ENCODE measurements at places on chromosomes 2 and 18. TPM values are rescaled to one million over a fixed set of nuclear protein-coding genes. Genes with fewer than 3 reads are reported as not detected.

GRCh38 chr2:52934323-52934898 lies 833.2 kb upstream of the CHAC2 start:
- no peak for DNase-seq

GRCh38 chr2:175372704-175373701 lies 191.5 kb upstream of the ATP5MC3 start:
- DNase-seq = no peak

DNA sequence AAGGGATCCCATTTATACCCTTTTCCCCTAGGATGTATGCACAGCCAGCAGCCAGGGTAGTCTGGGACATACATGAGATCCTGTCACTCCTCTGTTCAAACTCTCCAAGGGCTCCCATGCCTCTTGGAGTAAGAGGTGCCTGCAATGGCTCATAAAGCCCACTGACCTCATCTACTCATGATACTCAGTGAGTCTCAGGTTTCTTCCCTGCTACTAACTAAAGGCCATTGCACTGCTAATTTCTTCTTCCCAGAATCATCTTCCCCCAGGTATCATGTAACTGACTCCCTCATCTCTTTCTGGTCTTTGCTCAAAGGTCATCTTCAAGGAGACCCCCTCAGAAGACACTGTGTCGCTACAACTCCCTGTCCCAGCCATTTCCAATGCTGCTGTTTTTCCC lies 68.2 kb downstream of the CCBE1 start:
- no peak for DNase-seq

DNA sequence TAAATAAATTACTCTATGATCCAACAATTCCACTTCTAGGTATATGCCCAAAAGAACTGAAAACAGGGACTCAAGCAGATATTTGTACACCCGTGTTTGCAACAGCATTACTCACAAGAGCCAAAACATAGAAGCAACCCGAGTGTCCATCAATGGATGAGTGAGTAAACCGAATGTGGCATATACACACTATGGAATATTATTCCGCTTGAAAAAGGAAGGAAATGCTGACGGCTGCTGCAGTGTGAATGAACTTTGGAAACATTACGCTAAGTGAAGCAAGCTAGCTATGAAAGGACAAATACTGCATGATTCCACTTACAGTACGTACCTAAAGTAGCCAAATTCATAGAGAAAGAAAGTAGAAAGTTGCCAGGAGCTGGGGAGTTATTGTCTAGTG lies 32.2 kb downstream of the MREG start:
- no peak for DNase-seq

DNA sequence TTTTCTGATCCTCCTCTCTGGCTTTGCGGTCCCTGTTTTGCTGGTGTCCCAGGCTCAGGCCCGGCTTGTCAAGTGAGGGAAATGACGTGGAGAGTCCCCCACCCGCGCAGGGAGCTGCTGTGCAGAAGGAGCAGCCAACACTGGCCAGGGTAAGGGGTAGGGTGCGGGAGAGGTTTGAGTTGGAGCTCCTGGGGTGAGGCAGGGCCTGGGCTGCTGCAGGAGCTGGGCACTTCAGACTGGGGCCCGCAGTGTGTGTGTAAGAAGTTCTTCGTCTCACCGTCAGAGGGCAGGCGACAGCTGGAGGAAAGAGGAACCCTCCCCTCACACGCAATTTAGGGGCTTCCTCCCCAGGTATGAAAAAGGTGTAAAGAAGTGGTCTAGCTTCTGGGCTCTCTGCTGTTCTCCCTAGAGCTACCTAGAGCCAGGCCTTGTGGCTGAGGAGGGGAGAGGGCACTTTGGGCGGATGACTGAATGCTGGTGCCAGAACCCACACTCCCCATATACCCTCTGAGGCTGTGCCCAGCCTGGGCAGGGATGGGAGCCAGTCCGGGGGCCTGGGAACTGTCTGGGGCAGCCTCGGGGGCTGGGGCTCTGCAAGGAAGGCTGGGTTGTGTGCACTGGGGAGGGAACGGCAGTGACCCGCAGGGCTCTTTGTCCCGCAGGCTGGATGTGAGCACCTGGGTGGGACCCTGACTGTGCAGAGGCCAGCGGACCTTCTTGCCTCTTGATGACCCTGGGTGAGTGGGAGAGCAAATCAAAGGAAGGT lies 11.8 kb downstream of the CELF4 start:
- peak; percentile 39 for DNase-seq

DNA sequence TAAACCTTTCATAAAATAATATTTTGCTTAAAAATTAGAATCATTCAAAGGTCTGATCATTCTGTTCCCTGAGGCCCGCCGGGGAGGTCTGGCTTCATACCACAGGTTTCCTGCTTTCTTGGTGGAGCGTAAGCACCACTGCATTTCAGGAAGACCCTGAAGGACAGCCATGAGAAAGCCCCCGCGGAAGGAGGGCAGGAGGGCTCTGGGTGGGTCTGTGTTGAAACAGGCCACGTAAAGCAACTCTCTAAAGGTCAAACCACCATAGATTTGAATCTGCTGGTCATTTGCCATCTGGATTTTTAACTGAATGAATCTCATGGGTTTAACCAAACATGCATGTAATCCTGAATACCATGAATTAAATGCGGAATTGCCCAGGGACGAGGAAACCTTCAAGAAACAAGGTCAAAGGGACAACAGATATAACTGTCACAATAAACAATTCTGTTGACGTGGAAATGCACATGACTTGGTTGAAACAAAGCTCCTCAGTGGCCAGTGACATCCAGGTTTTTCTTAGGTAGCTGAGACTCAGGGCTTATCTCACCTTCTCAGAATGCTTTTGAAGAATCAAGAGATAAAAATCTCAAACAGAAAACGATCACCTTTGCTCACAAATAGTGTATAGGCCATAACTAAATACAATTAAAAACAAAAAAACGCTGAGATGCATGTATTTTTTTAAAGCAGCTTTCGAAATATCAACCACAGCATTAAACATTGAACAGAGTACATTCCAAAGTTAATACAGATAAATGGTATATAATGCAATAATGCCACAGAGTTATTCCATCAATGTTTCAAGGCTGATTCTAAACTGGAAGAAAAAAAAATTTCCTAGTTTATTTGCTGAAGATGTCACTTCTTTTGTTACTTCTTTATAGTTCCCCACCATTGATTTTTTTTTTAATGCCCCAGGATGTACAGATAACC lies 193.2 kb downstream of the BCL2 start:
- DNase-seq = no peak

GRCh38 chr2:46886268-46887027 lies 29.2 kb downstream of the MCFD2 start:
- no peak for DNase-seq

ABCB11 gene
- 1.9 TPM for total RNA-seq

CIB4 gene
- total RNA-seq = not detected
